ENCODE measurements at places on chromosomes 12 and 14. TPM values are rescaled to one million over a fixed set of nuclear protein-coding genes. Genes with fewer than 3 reads are reported as not detected.

The RTL1 gene
- not detected for total RNA-seq

The MAP1LC3B2 gene
- total RNA-seq: not detected

- H3K4me1 ChIP-seq: peaks cover 13% of the 10 kb centered on the region
- H3K27ac ChIP-seq: no peak overlapping the region
- no peaks in the 10 kb centered on the region for H3K36me3 ChIP-seq
- peaks cover under 1% of the 10 kb centered on the region for H3K27me3 ChIP-seq
Observed at GRCh38 chr12:6368906-6369525, 6.3 kb downstream of the SCNN1A start.

DNA sequence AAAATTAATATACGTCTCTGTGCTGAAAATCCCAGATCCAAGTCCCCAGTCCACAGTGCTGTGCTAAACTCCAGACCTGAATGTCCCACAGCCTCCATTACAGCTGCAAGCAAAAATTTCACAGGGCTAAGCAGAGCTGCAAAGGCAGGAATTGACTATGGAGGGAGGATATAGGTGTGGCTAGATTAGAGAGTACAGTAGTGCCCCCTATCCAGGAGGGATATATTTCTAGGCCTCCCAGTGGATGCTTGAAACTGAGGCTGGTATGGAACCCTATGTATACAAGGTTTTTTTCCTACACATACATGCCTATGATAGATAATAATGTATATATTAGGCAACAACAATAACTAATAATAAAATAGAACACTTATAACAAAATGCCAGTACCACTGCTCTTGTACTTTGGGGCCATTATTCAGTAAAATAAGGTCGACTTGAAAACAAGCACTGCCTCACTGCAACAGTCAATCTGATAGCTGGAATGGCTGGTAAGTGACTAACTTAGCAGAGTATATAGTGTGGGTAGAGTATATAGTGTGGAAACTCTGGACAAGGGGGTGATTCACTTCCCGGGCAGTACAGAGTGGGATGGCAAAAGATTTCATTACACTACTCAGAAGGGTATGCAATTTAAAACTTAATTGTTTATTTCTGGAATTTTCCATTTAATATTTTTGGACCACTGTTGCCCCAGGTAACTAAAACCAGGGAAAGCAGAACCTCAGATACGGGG lies 82.7 kb downstream of the C14orf132 start:
- H3K4me3 ChIP-seq: no peak overlapping the region
- no peak overlapping the region for H3K27ac ChIP-seq
- H3K36me3 ChIP-seq: no peaks in the 10 kb centered on the region
- H3K27me3 ChIP-seq: no peaks in the 10 kb centered on the region

- no peaks in the 10 kb centered on the region for H3K4me1 ChIP-seq
- no peak for DNase-seq
- no peaks in the 10 kb centered on the region for H3K36me3 ChIP-seq
- no peak overlapping the region for H3K27ac ChIP-seq
Observed at GRCh38 chr14:51488569-51489220, 163.0 kb upstream of the FRMD6 start.

The SRRM4 gene
- not detected for total RNA-seq

DNA sequence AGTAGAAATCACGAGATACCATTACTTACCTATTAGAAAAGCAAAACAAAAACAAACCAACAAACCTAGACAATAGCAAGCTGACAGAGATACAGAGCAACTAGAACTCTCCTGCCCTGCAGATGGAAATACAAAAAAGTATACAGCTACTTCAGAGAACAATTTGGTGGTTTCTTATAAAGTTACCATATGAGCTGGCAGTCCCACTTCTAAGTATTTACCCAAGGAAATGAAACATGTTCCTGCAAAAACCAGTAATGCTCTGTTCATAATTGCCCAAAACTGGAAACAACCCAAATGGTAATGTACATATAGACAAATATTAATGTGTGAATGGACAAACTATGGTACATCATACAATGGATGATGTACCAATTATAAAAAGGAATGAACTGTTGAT lies 31.7 kb downstream of the FUT8 start:
- H3K27ac ChIP-seq: no peak overlapping the region
- H3K4me3 ChIP-seq: no peak overlapping the region
- no peak for DNase-seq
- no peaks in the 10 kb centered on the region for H3K36me3 ChIP-seq
- no peaks in the 10 kb centered on the region for H3K4me1 ChIP-seq
- H3K27me3 ChIP-seq: no peaks in the 10 kb centered on the region

DNA sequence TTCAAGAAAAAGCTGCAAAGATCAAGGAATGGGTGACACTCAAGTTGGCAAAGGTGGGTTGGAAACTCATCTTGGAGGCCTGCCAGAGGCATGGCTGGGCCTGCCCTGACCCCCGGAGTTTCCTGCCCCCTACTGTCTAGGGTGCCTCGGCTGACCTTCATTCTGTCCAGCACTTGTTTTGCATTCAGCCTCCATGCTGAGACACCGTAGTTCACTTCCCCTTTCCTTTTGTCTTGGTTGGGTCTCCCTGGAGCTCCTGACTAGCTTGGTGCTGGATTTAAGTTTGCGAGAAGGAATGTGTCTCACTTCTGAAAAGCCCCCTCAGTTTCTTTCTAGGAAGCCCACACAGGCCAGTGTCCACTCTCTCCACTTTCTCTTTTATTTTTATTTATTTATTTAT lies 26.5 kb downstream of the PLEKHH1 start:
- H3K36me3 ChIP-seq: no peaks in the 10 kb centered on the region
- no peak overlapping the region for H3K4me3 ChIP-seq
- no peaks in the 10 kb centered on the region for H3K4me1 ChIP-seq
- no peak for DNase-seq
- no peaks in the 10 kb centered on the region for H3K27me3 ChIP-seq

GRCh38 chr14:103521951-103522563 lies 573 bp downstream of the CKB start:
- DNase-seq: no peak
- H3K27me3 ChIP-seq: peaks cover 2% of the 10 kb centered on the region
- H3K36me3 ChIP-seq: no peaks in the 10 kb centered on the region
- peaks cover 32% of the 10 kb centered on the region for H3K4me1 ChIP-seq
- peak overlapping the region; percentile 66 for H3K4me3 ChIP-seq

- no peaks in the 10 kb centered on the region for H3K27me3 ChIP-seq
- H3K4me3 ChIP-seq: no peak overlapping the region
- no peak for DNase-seq
- no peaks in the 10 kb centered on the region for H3K36me3 ChIP-seq
Observed at GRCh38 chr14:73460691-73461127, 2.4 kb upstream of the NUMB start.

GRCh38 chr14:65945327-65945726 lies 532.8 kb downstream of the FUT8 start:
- H3K27me3 ChIP-seq: peaks cover 2% of the 10 kb centered on the region
- no peak for DNase-seq
- H3K36me3 ChIP-seq: no peaks in the 10 kb centered on the region

DNA sequence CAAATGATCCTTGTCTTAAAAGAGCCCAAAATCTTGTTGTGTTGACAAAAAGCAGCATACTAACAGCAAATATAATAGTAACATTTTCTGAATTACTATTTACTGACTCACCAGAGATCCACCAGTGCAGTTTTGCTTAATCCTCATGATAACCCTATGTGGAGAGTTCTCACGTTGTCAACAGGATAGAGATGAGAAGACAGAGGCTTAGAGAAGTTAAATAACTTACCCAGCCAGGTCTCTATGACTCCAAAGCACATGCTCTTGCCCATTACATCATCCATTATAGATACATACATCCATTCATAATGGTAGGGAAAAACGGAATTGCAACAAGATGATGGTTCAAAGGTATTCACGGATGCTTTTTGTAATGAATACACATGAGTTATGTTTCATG lies 111.9 kb downstream of the PAX9 start:
- no peaks in the 10 kb centered on the region for H3K4me1 ChIP-seq
- H3K27me3 ChIP-seq: no peaks in the 10 kb centered on the region
- no peak for DNase-seq
- H3K36me3 ChIP-seq: no peaks in the 10 kb centered on the region

The SMOC1 gene
- not detected for total RNA-seq

- no peak overlapping the region for H3K4me3 ChIP-seq
- DNase-seq: peak; percentile 39
- H3K36me3 ChIP-seq: no peaks in the 10 kb centered on the region
- no peak overlapping the region for H3K27ac ChIP-seq
- no peaks in the 10 kb centered on the region for H3K4me1 ChIP-seq
Observed at GRCh38 chr12:97681612-97682504, 219.3 kb downstream of the RMST start.

GRCh38 chr12:77980782-77981181 lies 150.1 kb downstream of the NAV3 start:
- H3K27ac ChIP-seq: no peak overlapping the region
- DNase-seq: no peak
- H3K36me3 ChIP-seq: no peaks in the 10 kb centered on the region
- no peak overlapping the region for H3K4me3 ChIP-seq
- no peaks in the 10 kb centered on the region for H3K27me3 ChIP-seq

The DHRS4 gene
- total RNA-seq: 24.3 TPM

- H3K36me3 ChIP-seq: no peaks in the 10 kb centered on the region
- H3K4me3 ChIP-seq: no peak overlapping the region
- no peaks in the 10 kb centered on the region for H3K27me3 ChIP-seq
Observed at GRCh38 chr14:51534610-51535011, 117.1 kb upstream of the FRMD6 start.

The FAM186B gene
- total RNA-seq: 0.48 TPM

DNA sequence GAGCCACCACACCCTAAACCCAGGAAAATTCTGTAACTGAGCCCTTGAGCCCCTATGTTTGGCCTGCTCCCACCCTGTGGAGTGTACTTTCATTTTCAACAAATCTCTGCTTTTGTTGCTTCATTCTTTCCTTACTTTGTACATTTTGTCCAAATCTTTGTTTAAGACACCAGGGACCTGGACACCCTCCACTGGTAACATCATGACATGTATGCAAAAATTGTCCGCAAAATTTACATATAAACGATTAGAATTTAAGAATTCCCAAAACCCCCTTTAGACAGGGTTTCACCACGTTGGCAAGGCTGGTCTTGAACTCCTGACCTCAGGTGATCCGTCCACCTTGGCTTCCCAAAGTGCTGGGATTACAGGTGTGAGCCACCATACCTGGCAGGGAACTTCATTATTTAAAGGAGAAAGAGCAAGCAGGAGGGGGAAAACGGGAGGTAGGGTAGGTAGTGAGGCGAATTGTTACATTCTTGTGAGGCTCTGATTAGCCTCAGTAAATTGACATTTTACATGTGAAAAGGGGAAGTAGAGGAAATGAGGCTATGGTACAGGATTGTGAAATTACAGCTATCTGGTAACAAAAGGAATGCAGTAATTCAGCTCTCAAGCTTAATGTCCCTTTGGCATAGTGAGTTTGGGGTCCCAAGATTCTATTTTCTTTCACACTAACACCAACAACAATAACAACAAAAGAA lies 27.6 kb downstream of the TUBA1A start:
- peak overlapping the region; percentile 62 for H3K27ac ChIP-seq
- no peaks in the 10 kb centered on the region for H3K27me3 ChIP-seq
- H3K4me1 ChIP-seq: peaks cover 13% of the 10 kb centered on the region
- peak overlapping the region; percentile 51 for H3K4me3 ChIP-seq

GRCh38 chr14:31939934-31940333 lies 137.2 kb upstream of the ARHGAP5 start:
- H3K36me3 ChIP-seq: no peaks in the 10 kb centered on the region
- no peak for DNase-seq
- H3K27ac ChIP-seq: no peak overlapping the region
- peaks cover 4% of the 10 kb centered on the region for H3K4me1 ChIP-seq
- H3K4me3 ChIP-seq: no peak overlapping the region

The ARHGAP9 gene
- total RNA-seq: 101 TPM

- no peaks in the 10 kb centered on the region for H3K4me1 ChIP-seq
- no peaks in the 10 kb centered on the region for H3K27me3 ChIP-seq
- H3K27ac ChIP-seq: no peak overlapping the region
Observed at GRCh38 chr12:77337362-77337761, 272.0 kb upstream of the E2F7 start.

DNA sequence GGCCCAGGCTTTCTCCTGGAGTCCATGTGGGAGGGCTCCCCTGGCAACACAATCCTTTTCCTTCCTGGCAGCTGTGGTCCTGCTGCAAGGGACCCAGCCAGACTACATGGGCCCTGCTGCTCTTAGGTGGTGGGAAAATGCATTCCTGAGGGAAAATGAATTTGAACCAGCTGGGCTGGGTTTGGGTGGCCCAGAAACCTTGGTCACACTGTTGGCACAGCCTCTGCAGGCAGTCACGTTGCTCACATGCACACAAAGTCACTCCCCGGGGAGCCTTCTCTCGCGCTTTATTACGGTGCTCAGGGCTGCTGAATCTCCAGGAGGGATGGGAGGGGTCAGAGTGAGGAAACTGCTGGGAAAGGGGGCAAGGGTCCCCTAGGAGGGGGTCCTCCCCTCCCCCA lies 17.2 kb downstream of the PLEKHG3 start:
- no peaks in the 10 kb centered on the region for H3K36me3 ChIP-seq
- no peak overlapping the region for H3K27ac ChIP-seq
- H3K27me3 ChIP-seq: no peaks in the 10 kb centered on the region
- no peaks in the 10 kb centered on the region for H3K4me1 ChIP-seq

The HVCN1 gene
- 87.1 TPM for total RNA-seq

- no peak overlapping the region for H3K4me3 ChIP-seq
- no peaks in the 10 kb centered on the region for H3K27me3 ChIP-seq
- H3K4me1 ChIP-seq: 0 out of 2 replicates have a peak, but pooled peaks cover 3% of the 10 kb centered on the region
- H3K27ac ChIP-seq: no peak overlapping the region
Observed at GRCh38 chr12:48194799-48195201, 8.3 kb downstream of the OR10AD1 start.

DNA sequence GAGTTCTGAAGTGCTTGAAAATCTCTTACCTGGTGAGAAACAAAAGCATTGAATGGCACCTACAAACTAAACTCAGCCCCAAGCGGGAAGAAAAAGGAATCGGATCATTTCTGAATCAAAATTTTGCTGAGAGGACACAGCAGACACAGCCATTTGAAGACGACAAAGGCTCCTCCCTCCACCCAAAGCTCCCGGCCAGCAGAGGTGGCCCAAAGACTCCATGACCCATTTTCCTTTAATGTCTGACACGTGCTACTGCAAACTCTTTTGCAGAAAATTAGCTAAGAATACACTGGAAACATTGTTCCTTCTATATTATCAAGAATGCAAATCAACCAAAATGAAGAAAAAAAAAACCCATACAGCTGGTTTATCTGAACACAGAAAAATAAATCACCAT lies 85.9 kb upstream of the FOXN3 start:
- H3K27me3 ChIP-seq: no peaks in the 10 kb centered on the region
- H3K27ac ChIP-seq: no peak overlapping the region
- no peak for DNase-seq
- H3K36me3 ChIP-seq: 0 out of 2 replicates have a peak, but pooled peaks cover 3% of the 10 kb centered on the region
- peaks cover 27% of the 10 kb centered on the region for H3K4me1 ChIP-seq

The BCL2L2 gene
- total RNA-seq: 9.7 TPM

The TULP3 gene
- 8.5 TPM for total RNA-seq

DNA sequence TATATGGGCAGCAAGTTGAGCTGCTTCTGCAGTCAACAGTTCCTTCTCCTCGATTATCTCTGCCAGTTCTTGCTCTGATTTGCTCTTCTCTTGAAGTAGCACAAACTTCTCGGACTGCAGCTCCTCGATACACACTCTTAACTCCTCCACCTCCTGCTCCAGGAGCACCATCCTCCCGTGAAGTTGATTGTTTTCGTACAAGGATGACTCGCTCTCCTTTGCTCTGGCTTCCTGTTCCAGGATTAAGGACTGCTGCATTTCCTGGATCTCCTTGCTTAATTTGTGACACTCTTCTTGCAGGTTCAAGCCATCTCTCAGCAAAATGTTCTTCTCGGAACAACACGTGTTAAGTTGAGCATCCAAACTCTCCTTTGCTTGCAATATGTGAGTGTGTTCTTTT lies 56.2 kb upstream of the VPS33A start:
- H3K36me3 ChIP-seq: peaks cover 2% of the 10 kb centered on the region
- H3K27me3 ChIP-seq: no peaks in the 10 kb centered on the region
- no peak overlapping the region for H3K4me3 ChIP-seq
- H3K27ac ChIP-seq: no peak overlapping the region
- no peak for DNase-seq
- no peaks in the 10 kb centered on the region for H3K4me1 ChIP-seq
